ENCODE measurements at places on chromosomes 12 and 14.

DNA sequence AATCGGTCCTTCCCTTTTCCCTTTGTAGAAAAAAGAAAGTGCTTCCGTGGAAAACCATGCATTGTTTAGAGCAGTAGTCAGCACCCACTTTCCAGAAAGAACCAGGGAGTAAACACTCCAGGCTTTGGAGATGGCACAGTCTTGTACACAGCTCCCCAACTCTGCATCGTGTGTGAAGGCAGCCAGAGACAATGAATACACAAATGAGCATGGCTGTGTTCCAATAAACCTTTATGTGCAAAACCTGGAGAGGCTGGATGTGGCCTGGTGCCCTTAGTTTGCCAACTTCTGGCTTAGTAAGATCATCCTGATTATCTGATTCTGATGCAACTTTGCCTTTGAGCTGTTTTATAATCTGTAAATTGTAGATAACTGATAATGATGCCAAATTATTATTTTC is 463.4 kb upstream of the TMEM132C start:
- DNase-seq: peak; percentile 6

- no peak for DNase-seq
These were observed 103.9 kb downstream of the AKAP6 start for GRCh38 chr14:32432813-32433538.

GRCh38 chr12:128578045-128578444 is 245.7 kb downstream of the SLC15A4 start:
- DNase-seq: no peak

GRCh38 chr12:63941166-63941800 is 96.8 kb downstream of the SRGAP1 start:
- peak; percentile 29 for DNase-seq

GRCh38 chr12:26833743-26834490 is 923 bp upstream of the ITPR2 start:
- no peak for DNase-seq

DNA sequence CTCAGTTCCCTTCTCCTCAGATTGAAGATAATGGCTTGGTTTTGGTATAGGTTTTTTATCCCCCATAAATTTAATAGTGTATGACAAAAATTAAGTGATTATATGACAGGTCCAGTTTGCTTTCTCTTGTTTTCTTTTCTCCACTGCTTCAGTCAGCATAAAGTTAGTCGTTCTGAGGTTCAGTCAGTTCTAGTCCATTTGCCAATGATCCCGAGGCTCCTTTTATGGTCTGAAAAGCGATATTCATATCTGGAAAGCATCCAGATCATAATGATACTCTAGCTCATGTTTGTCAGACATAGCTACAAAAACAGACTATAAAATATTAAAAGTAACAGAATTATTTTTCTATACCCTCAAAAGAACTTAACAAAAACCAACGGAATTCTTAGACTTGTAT is 67.1 kb upstream of the SLC38A4 start:
- DNase-seq: no peak

GRCh38 chr12:101823039-101823438 is 7.7 kb downstream of the GNPTAB start:
- DNase-seq: no peak

- no peak for DNase-seq
These were observed 13.4 kb downstream of the SMUG1 start for GRCh38 chr12:54175200-54175963.

- DNase-seq: no peak
These were observed 270.3 kb downstream of the NRXN3 start for GRCh38 chr14:78440356-78440894.

- DNase-seq: no peak
These were observed 128.8 kb upstream of the TMEM132C start for GRCh38 chr12:128138125-128138524.

DNA sequence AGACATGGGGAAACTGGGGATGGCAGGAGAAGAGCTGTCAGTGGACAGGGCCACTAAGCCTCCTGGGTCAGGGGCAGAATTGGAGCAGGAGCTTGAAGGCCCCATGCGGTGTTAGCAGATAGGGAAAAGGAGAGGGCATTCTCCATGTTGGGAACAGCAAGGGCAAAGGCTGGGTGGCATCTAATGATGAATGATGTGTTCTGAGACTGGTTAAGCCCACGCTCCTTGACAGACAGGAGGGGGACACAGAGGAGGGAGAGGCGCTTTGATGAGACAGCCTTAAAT is 63.0 kb downstream of the CLMN start:
- DNase-seq: no peak

DNA sequence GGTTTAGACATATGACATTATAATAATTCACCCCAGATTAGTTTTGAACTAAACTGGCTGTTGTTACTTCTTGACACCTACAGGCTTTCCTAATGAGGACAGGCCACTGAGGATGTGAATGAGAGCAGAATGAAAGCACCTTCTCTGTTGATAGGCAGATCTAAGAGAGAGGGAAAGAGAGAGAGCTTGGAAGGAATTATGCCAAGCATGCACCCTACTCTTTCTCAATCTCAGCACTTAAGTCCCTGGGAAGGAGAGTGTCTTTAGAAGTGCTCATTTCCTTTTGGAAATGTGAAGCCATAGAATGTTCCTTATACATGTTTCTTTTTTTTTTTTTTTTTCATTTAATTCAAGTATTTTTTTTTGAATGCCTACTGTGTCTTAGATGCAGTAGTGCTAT is 49.0 kb downstream of the TBC1D15 start:
- no peak for DNase-seq

GRCh38 chr14:100466111-100466856 is 120.9 kb downstream of the BEGAIN start:
- DNase-seq: no peak

Measured in NCI-H2029 treated with DMSO at 0.1 percent for 48 hours (cell line).